KG1 (cell line): ENCODE measurements at places on chromosomes 2 and 18.

DNA sequence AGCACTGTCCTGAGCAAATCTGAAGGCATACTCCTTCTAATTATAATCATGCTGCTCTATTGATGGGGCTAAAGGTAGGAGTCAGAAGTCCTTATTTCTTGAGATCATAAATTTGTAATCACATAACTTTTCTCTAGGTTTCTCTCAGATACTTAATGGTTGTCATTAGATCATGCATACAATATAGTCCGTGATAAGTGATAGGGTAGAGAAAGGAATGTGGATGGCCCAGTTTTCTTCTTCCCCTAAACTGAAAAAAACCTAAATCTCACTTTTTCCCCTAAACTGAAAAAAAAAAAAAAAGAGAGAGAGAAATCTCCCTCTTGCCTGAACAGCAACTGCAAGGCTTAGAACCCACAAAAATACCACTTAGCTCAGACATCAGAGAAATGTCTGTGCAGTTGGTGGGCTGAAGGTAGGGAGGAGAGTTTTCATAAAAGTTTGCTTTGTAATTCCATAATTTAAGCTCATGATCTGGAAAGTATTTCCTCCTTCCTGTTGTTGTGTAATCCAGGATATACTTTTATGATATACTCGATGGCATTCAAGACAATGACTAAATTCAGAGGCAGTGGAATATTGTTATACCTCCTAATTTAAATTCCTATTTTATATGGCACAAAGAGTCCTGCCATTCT is 79.3 kb upstream of the ITPRID2 start:
- no peak for DNase-seq

DNA sequence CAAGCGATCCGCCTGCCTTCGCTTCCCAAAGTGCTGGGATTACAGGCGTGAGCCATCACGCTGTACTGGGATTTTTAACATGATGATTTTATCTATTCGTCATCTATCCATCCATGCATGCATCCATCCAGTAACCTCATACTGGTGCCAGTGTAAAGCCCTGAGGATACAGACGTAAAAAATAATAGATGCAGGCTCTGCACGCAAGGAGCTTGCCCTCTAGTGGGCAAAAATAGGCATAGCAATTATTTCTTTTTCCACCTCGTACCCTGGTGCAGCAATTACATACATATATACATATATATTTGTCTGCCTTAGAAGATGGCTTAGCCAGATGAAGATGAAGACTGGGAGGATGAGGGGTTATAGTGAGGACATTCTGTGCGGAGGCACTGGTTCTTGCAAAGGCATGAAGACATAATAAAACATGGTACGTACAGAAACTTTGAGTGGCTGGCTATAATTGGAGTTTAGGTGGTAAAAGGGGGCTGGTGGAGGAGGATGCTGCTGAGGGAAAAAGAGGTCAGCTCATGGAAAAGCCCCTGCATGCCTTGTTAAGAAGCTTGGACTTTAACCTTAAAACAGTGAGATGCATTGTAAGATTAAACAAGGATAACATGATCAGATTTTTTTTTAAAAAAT is 19.6 kb upstream of the RPIA start:
- peak; percentile 9 for DNase-seq

DNA sequence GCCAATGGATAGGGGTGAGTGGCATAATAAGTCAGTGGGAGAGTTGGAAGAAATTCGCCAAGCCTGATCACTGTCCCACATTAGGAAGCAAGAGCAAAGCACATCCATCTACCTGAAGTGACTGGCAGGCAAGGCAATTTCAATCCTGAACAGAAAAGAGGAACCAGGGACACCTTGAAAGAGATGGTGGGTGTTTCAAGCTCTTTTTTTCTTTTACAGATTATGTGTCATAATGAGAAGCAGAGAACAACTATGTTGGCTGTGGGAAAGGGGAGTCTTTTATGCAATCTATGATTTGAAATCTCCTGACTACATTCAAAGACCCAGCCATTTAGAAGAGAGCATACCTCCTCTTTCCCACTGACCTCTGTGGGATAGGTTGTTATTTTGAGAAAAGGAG is 63.5 kb downstream of the TGIF1 start:
- DNase-seq: no peak

GRCh38 chr2:241821460-241822263 is 12.7 kb downstream of the NEU4 start:
- DNase-seq: no peak

- no peak for DNase-seq
Observed at GRCh38 chr2:183552716-183553115, 428.5 kb downstream of the NUP35 start.

GRCh38 chr2:106114166-106114565 is 79.9 kb downstream of the UXS1 start:
- DNase-seq: no peak

DNA sequence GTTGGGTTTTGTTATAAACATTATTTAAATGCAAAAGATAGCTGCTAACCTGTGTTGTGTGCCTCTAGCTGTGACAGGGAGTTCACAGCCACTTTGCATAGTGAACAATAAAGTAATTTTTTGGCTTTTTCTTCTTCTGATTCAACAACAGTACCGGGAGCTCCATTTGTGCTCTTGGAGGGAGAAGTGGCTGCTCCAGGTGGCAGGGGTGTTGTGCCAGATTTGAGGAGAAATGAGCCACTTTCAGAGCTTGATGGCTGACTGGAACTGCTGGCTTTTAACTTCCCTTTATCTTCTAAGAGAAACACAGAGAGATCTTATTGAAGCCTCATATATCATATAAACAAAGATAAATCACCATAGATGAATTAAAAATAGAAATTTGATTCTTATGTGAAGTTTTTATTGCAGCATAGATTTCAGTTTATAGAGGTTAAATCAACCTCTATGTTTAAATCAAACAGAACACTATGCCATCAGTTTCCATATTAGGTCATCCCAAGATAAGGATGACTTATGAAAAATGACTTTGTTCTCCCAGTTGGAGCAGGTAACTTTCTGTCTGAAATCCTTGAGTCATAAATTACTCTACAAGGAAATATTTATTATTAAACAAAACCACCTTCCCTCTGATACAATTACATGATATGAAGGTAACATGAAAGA is 182.0 kb upstream of the SESTD1 start:
- no peak for DNase-seq

GRCh38 chr2:46929612-46930011 is 14.0 kb upstream of the MCFD2 start:
- DNase-seq: no peak

GRCh38 chr2:166957686-166958085 is 69.4 kb downstream of the XIRP2 start:
- DNase-seq: no peak

- DNase-seq: no peak
Observed at GRCh38 chr2:138122891-138123290, 158.6 kb downstream of the HNMT start.

DNA sequence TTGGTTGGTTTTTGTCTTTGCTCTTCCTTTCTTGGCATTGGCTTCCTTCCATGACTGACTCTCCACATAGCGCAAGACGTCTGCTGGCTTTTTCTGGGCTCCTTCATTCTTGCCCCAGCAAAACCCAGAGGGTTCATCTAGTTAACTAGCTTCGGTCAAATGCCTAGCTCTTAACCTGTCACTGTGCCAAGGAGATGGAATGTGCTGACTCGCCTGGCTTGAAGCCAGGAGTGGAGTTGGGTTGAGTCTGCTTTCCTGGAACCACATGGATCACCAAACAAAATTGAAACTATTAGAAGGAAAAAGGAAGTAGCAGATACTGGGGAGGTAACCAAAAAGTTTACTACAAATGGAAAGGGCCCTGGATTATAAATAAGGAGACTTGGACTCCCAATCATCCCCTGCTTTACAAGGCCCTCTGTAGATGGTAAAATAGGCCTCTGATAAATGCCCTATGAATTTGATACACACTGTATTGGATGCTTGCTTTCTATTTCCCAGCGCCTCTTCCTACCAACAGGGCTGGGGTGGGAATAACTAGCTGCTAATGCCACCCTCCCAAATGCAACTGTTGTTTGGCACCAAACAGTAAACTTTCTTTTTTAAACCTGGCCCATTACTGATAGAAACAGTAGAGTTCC is 11.3 kb downstream of the MALT1 start:
- DNase-seq: no peak

- no peak for DNase-seq
Observed at GRCh38 chr2:71417300-71418202, 35.8 kb upstream of the DYSF start.

- no peak for DNase-seq
Observed at GRCh38 chr2:170341684-170342623, 164.0 kb downstream of the MYO3B start.

GRCh38 chr2:62938126-62938525 is 112.5 kb upstream of the OTX1 start:
- no peak for DNase-seq

GRCh38 chr18:62938487-62938886 is 223.1 kb downstream of the PHLPP1 start:
- no peak for DNase-seq

DNA sequence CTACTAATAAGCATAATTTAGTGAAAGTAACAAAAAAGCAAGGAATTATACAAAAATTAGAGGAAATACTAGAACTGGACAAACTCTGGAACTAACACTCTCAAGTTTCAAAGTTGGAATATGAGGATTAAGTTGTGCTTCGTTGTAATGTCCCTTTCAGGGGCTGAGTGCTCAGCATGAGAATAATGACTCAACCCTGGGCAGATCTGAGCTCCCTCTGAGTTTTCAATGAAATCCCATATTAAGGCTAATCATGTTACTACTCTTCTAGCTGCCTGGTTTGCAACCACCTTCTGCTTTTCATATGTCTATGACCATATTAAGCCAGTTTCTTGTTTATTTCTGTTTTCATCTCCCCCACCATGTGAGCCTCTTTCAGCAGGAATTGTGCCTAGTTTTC is 274.9 kb upstream of the LRRTM4 start:
- no peak for DNase-seq

DNA sequence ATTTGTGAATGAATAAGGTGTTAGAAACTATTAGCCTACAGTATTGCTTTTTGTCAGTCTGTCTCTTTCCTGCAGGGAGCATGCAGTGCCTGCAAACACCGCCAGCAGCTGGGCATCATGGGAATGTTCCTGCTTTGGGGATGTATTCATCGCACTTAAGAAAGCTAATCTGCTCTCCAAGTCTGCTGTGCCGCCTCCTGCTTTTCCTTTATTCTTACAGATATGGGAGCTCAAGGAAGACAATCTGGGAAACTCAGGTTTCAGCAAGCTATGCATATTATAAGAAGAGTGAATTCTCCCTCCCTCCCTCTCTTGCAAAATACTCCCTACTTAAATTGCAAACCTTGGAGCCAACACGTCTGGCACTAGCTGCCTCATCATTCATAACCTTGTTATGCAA is 479.2 kb upstream of the ACVR2A start:
- no peak for DNase-seq

GRCh38 chr2:114729026-114729425 is 286.6 kb downstream of the DPP10 start:
- DNase-seq: no peak

DNA sequence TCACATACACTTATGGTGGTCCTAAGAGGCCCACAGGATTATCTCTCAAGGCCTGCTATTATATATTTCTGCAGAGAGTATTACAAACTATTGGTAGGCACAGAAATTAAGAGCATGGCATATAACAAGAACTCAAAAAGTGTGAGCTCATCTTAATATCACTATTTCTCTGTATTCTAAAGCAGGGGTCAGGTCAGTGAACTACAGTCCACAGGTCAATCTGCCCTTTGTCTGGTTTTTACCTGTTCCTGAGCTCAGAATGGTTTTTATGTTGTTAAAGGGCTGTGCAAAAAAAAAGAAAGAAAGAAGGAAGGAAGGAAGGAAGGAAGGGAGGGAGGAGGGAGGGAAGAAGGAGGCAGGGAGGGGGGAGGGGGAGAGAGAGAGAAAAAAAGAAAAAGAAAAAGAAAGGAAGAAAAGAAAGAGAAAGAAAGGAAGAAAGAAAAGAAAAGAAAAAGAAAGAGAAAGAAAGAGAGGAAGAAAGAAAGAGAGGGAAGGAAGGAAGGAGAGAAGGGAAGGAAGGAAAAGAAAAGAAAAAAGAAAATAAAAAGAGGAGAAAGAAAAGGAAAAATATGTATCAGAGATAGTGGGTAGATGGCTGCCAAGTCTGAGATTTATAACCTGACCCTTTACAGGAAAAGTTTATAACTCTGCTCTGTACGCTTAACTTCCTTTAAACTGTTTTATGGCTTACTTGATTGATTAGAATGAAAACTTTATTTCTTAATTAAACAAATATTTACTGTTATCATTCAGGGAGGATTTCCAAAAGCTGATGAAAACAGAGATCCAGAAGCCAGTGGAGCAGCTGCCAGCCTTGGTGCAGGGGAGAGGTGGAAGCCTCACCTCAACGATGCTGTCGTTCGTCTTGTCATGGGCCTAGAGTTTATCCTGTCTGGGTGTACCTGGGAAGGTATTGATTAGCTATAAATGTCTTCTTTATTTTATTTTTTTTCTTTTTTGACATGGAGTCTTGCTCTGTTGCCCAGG is 11.2 kb upstream of the SCYGR1 start:
- no peak for DNase-seq

GRCh38 chr2:13578547-13578946 is 861.8 kb downstream of the TRIB2 start:
- DNase-seq: no peak

GRCh38 chr2:175793648-175794047 is 208.4 kb downstream of the LNPK start:
- no peak for DNase-seq

GRCh38 chr18:5167831-5168230 is 29.2 kb downstream of the AKAIN1 start:
- peak; percentile 9 for DNase-seq
